ENCODE measurements at places on chromosomes 13 and 19. TPM values are rescaled to one million over a fixed set of nuclear protein-coding genes. Genes with fewer than 3 reads are reported as not detected.
A peak's percentile ranks its signal among the peaks of the same experiment; 100 is the strongest.

DNA sequence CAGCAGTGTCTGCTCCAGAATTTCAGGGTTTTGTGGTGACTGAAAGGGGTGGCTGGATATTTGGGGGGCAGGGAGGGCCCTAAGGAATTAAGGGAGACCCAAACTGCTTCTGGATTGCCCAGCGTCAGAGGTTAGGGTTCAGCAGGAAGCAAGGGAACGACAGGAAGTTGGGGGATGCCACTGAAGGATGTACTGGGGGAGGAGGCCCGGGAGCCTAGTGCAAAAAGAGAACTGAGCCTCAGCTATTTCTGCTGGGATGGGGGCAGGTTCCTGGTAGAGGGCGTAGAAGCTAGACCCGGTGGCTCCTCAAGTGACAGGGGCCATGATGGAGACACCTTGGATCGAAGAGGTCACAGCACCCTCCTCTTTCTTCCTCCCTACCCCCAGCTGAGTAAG is 1.1 kb downstream of the CYP2S1 start:
- no peak for DNase-seq

- DNase-seq = no peak
Measured at GRCh38 chr19:10219678-10220077, 11.5 kb downstream of the S1PR2 start.

GRCh38 chr13:98343461-98343860 is 166.4 kb upstream of the RNF113B start:
- DNase-seq = no peak

DNA sequence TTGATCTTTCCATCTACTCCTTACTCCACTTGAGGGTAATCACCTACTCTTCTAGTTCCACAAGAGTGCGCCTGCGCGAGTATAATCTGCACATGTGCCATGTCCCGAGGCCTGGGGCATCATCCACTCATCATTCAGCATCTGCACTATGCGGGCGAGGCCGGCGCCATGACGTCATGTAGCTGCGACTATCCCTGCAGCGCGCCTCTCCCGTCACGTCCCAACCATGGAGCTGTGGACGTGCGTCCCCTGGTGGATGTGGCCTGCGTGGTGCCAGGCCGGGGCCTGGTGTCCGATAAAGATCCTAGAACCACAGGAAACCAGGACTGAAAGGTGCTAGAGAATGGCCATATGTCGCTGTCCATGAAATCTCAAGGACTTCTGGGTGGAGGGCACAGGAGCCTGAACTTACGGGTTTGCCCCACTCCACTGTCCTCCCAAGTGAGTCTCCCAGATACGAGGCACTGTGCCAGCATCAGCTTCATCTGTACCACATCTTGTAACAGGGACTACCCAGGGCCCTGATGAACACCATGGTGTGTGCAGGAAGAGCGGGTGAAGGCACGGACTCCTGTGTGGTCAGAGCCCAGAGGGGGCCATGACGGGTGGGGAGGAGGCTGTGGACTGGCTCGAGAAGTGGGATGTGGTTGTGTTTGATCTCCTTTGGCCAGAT is 2.7 kb upstream of the KLK2 start:
- peak; percentile 74 for DNase-seq

GRCh38 chr19:6752256-6753177 is 13.0 kb downstream of the TRIP10 start:
- no peak for DNase-seq

DNA sequence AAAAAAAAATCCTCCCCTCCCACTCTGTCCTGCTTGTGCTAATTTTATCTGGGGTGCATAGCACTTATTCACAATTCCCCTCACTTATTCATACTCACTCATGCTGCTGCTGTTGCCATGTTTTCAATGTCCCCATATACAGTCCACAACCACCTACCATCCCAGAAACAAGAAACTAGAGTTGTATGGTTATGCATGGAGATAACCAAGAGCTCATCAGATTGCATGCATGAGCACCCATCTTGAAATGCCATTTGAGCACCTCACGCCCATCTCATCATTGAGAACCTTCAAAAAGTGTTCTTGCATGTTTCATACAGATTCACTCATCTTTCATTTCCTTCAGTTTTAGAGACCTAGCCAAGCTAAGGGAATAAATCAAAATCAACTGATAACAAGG is 15.1 kb upstream of the N4BP2L2 start:
- no peak for DNase-seq

- no peak for DNase-seq
Measured at GRCh38 chr19:6590258-6590826, 608 bp downstream of the CD70 start.

- peak; percentile 53 for DNase-seq
Measured at GRCh38 chr19:33292595-33293254, 9.6 kb downstream of the CEBPA start.

The GJB6 gene
- total RNA-seq = not detected

The KLHL1 gene
- total RNA-seq = 0.12 TPM
